Fibroblast of skin of abdomen (primary cell): ENCODE measurements at places on chromosomes 7 and 10.
A peak's percentile ranks its signal among the peaks of the same experiment; 100 is the strongest.

GRCh38 chr10:86306628-86307278, 59.8 kb downstream of the GRID1 start:
- peak; percentile 12 for DNase-seq

DNA sequence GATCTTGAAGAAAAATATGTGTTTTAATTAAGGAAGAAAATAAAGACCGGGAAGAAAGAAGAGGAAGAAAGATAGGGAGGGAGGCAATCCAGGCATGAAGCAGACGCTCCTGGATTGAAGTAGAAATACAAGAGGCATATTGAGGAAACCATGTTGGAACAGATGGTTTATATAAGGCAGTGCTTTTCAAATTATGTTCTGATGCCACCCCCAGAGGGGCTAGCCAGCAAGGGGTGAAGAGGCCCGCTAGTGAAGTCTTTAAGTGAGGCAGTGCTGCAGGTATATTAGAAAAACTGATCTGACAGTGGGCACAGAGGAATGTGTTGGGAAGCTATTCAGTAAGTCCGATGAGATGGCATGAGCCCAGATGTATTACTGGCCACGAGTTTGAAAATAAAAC, 40.1 kb downstream of the REEP3 start:
- no peak for DNase-seq

- DNase-seq: peak; percentile 41
These were observed 1.2 kb upstream of the TMEM178B start for GRCh38 chr7:141072548-141073172.

GRCh38 chr10:89683883-89684282, 17.5 kb upstream of the KIF20B start:
- DNase-seq: no peak

- DNase-seq: no peak
These were observed 430.5 kb upstream of the GALNT17 start for GRCh38 chr7:70701477-70701876.

GRCh38 chr7:150937848-150938561, 40.1 kb downstream of the KCNH2 start:
- DNase-seq: no peak

- no peak for DNase-seq
These were observed 81.6 kb upstream of the ANLN start for GRCh38 chr7:36308031-36308430.

- DNase-seq: no peak
These were observed 67.3 kb downstream of the ST7 start for GRCh38 chr7:117020591-117020973.

GRCh38 chr7:26686448-26686981, 177.9 kb downstream of the SKAP2 start:
- peak; percentile 80 for DNase-seq

- DNase-seq: no peak
These were observed 107.3 kb upstream of the PDCD4 start for GRCh38 chr10:110764378-110764777.

DNA sequence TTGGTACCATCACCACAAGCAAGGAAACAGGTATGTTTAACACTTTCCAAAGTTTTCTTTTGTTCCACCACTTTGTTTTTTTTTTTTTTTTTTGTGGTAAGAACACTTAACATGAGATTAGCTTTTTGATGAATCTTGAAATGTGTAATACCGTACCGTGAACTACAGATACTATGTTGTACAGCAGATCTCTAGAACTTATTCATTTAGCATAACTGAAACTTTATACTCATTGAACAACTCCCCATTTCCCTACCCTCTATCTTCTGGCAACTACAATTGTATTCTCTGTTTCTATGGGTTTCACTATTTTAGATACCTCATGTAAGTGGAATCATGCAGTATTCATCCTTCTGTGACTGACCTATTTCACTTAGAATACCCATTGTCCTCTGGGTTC, 162.7 kb upstream of the ITGB1 start:
- no peak for DNase-seq

DNA sequence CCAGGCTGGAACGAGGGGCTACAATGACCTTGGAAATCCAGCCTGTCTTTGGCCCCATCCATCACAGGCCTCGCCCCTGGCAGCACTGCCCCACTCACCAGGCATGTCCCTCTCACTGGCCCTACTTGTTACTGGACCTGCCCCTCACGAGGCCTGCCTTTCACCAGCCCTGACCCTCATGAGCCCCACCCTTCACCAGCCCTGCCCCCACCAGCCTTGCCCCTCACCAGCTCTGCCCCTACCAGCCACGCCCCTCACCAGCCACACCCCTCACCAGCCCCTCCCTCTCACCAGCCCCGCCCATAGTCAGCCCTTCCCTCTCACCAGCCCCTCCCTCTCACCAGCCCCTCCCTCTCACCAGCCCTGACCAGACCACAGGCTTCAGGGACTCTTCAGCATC, 57.8 kb downstream of the COL26A1 start:
- DNase-seq: no peak

GRCh38 chr7:40700653-40701421, 566.0 kb downstream of the SUGCT start:
- peak; percentile 49 for DNase-seq

DNA sequence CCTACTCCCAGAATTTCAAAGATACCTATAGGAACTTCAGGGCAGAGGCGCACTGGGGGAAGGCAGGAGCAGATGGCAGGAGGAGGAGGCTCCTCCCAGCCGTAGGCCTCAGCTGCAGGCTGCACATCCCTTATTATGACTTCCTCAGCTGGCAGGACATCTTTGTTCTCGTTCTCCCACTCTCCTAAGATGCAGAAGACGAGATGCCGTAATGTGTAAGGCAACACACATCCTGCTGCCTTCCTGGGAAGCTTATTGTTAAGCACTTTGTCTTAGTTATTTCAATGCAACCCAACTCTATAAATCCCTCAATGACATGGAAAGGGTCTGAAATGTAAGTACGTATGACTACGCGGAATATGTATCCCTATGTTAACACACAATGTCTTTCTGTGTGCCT, 599.8 kb upstream of the MGMT start:
- no peak for DNase-seq
